ENCODE measurements at places on chromosomes 12 and 14.

DNA sequence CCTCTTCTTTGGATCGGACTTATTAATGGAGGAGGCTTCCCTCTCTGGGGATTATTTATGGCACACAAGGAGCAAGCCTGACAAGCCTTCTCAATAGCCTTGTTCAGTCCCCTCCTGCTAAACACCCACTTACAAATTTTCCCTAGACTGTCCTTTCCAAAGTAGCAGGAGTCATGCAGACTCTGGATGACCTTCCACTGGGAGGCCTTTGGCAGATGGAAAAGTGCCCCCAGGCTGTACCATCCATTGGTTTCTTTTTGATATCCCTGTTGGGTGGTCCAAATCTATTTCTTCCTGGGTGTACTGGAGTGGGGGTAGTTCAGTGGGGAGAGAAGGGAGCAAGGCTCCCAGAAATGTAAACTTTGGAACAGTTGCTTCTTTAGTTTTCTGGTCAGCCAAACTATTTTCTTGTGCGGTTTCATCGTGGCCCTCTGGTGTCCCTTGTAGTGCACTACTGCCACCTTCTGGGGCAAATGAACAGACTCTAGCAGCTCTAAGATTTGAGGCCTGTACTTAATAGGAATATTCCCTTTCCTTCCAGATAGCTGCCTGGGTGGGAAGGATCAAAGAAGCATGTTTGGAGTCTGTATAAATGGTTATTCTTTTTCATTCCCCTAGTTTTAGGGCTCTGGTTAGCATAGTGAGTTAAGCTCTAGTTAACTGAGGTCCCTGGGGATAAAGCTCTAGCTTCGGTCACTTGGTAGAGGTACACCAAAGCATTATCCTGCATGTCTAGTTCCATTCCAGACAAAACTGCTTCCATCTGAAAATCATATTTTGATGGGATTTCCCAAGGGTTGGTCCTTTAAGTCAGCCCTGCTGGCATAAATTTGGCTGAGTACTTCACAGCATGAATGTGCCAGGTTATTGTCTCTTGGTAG lies 409.5 kb downstream of the SLC6A15 start:
- DNase-seq, result no peak

DNA sequence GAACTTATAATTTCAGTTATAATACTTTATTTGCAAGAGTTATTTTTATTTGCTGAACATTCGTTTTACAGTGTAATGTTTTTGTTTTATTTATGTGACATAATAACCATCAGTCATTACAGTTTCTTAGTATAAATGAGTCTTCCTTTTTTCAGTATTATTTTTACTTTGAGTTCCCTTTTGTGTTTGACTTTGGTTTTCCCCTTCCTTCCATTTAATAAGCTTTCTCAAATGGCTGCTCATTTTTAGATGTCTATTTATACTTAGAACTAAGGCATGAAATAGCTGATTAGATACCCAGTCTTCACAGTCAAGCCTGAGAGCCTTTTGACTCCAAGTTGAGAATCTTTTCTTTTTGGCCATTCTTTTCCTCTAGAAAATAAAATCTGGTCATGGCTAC lies 404.5 kb downstream of the LRFN5 start:
- no peak for DNase-seq

GRCh38 chr14:50936016-50936340 lies 8.3 kb downstream of the PYGL start:
- DNase-seq, result no peak

DNA sequence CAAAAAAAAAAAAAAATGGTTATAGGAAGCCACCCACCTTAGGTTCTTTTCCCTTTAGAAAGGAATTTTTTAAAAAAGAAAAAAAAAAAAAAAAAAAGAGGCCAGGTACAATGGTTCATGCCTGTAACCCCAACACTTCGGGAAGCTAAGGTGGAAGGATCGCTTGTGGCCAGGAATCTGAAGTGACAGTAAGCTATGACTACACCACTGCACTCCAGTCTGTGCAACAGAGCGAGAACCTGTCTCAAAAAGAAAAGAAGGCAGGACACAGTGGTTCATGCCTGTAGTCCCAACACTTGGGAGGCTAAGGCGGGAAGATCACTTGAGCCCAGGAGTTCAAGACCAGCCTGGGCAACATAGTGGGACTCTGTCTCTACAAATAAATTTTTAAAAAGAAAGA lies 36.0 kb downstream of the SPTLC2 start:
- DNase-seq, result no peak

DNA sequence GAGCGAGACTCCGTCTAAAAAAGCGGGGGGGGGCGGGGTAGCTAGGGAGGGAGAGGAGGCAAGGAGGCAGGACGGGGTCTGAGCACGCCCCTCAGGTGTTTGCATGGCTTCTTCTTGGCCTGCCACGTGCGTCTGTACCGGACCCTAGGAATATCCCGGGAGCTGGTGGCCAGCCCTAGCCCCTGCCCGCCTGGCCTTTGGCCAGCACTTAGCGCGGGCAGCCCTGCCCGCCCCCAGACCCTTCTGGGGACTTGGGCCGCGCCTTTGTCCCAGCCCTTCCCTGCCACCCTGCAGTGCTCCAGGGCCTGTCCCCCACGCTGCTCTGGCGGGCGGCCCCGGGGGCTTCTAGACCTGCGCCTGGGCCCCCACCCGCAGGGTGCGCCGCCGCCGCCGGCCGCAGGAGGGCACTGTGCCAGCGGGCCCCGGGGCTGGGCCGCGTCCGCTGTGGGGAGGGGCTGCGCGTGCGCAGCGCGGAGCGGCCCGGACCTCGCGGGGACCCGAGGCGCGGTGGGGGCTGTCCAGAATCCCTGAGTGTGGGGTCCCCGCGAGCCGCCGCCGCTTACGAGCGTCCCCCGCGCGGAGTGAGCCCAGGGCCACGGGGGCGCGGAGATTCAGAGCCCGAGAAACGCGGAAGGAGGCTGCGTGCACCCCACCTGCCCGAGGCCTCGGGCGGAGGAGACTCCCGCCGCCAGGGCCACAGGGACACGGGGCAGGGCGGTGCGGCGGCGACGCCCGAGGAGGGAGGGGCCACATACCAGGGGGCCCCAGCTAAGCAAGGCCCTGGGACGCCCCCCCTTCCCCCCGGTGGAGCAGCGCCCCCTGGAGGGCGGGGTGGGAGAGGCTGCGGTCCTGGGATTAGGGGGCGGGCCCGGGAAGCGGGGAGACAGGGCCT lies 21.0 kb downstream of the SLC25A29 start:
- peak; percentile 7 for DNase-seq

DNA sequence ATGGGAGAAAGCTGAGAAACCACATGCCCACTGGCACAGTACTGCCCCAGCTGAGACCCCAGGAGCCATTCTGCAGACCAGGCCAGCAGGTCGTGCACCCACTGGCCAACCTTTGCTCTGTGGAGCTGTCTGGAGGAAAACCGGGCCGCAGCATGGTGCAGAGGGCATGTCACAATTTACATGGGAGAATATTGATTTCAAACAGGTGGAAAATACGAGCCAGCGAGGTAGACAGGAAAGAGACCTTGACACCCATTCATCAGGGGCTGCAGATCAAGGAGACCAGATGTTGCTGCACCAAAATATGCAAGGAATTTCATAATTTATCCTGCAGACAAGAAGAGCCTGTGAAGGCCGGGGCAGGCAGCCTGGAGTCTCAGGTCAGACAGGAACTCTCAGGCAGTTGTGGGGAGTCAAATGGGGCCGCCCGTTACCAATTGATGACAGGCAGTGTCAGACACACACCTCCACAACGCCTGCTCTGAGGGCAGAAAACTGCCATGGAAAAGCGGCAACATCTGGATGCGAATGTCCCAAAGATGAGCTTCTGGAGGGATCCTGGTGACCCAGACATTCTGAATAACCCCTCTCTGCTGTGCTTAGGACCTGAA lies 74.6 kb upstream of the BCL11B start:
- no peak for DNase-seq

DNA sequence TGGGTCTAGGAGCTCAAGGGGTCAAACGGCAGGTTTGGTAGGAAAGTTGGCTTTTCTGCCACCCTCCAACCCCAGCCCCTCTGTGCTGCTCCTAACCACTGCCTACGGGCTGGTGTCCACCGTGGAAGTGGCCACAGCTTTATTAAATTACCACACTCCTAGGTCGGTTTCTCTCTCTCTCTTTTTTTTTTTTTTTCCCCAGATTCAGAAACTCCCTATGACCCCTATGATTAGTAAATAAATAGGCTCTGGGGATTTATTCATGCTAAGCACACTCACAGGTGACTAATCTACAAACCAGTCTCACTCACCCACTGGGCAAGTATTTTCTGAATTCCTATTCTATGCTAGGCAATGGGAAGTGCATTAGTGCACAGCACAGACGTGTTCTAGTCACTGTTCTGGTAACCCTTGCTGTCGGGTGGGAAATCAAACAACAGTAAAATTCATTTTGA lies 8.7 kb upstream of the DDX47 start:
- DNase-seq, result peak; percentile 89
